Progenitor cell of endocrine pancreas (in vitro differentiated cells): ENCODE measurements at places on chromosomes 7 and 10. TPM values are rescaled to one million over a fixed set of nuclear protein-coding genes. Genes with fewer than 3 reads are reported as not detected.
A peak's percentile ranks its signal among the peaks of the same experiment; 100 is the strongest.

The OR13A1 gene
- 0.38 TPM in 2 replicates for total RNA-seq

- no peaks in the 10 kb centered on the region for H3K27me3 ChIP-seq
- no peak for DNase-seq
- no peaks in the 10 kb centered on the region for H3K36me3 ChIP-seq
- no peak overlapping the region for H3K27ac ChIP-seq
These were observed 150.9 kb upstream of the MBL2 start for GRCh38 chr10:52923520-52923919.

- H3K27ac ChIP-seq, result no peak overlapping the region
- no peaks in the 10 kb centered on the region for H3K36me3 ChIP-seq
- no peak overlapping the region for H3K4me3 ChIP-seq
- H3K4me1 ChIP-seq, result peaks cover 3% of the 10 kb centered on the region
- H3K27me3 ChIP-seq, result peaks cover 6% of the 10 kb centered on the region
These were observed 268.6 kb upstream of the TCERG1L start for GRCh38 chr10:131580076-131580652.

DNA sequence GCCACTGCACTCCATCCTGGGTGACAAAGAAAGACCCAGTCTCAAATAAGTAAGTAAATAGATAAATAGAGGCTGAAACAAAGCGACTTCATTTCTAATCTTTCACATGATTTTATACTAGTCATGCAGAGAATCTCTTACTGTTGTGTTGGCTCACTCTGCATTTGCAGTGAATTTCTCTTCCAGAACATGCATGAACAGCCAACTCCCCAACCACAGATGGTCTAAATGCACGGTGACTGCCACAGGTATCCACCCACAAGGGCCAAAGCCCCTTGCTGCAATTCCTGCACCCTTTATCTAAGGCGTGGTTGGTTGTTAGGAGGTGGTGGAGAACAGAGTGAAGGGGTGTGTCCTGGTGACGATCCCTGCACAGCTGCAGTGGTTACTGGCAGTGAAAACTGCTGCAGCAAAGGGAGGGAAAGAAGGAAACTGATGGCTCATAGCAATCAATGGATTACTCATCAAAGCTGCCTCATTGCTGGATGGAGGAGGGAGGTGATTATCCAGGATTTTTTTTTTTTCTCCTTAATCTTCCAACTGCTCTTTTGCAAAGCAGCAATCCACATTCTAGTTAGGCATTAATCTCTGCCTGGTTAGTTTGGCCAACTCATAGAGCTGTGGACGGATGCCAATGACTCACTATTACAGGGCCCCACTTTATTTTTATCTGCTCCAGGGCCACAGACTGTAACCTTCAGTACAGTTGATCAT is 50.6 kb downstream of the PRTFDC1 start:
- peaks cover 11% of the 10 kb centered on the region for H3K36me3 ChIP-seq
- peak overlapping the region; percentile 80 for H3K27ac ChIP-seq
- H3K4me1 ChIP-seq, result peaks cover 6% of the 10 kb centered on the region
- H3K27me3 ChIP-seq, result no peaks in the 10 kb centered on the region

- no peak for DNase-seq
- H3K27ac ChIP-seq, result no peak overlapping the region
- no peaks in the 10 kb centered on the region for H3K36me3 ChIP-seq
These were observed 82.5 kb downstream of the RNLS start for GRCh38 chr10:88500656-88501055.
